Smooth muscle cell of bladder (primary cell): ENCODE measurements at places on chromosomes 1 and 21. TPM values are rescaled to one million over a fixed set of nuclear protein-coding genes. Genes with fewer than 3 reads are reported as not detected.

MYBPH gene
- total RNA-seq, result 0.09 and 0.14 TPM in 2 replicates

IL22RA1 gene
- total RNA-seq, result not detected in 2 replicates

RAP1GAP gene
- under 0.01 and 0.18 TPM in 2 replicates for total RNA-seq

FCN3 gene
- not detected in 2 replicates for total RNA-seq

IVL gene
- total RNA-seq, result not detected in 2 replicates

PEAR1 gene
- total RNA-seq, result 1.00 and 1.2 TPM in 2 replicates

ADGRB2 gene
- total RNA-seq, result 5.0 and 7.0 TPM in 2 replicates

POLR3GL gene
- total RNA-seq, result 15.9 and 18.9 TPM in 2 replicates

DYNLT5 gene
- total RNA-seq, result 0.71 and 0.74 TPM in 2 replicates

CYP4A22 gene
- total RNA-seq, result not detected in 2 replicates

PLCH2 gene
- total RNA-seq, result 0.09 and 0.14 TPM in 2 replicates

UBL4B gene
- total RNA-seq, result not detected in 2 replicates

CLCA4 gene
- not detected in 2 replicates for total RNA-seq

TEX38 gene
- not detected in 2 replicates for total RNA-seq

OXCT2 gene
- total RNA-seq, result 1.7 and 4.1 TPM in 2 replicates

TMEM51 gene
- 6.8 and 8.8 TPM in 2 replicates for total RNA-seq

HSD3B1 gene
- total RNA-seq, result not detected in 2 replicates

HES5 gene
- not detected in 2 replicates for total RNA-seq

PDPN gene
- total RNA-seq, result 102 and 144 TPM in 2 replicates

NRIP1 gene
- total RNA-seq, result 30.3 and 31.2 TPM in 2 replicates

ATP1B1 gene
- 5.0 and 8.3 TPM in 2 replicates for total RNA-seq

PLPPR4 gene
- 0.43 and 0.74 TPM in 2 replicates for total RNA-seq

RPE65 gene
- not detected in 2 replicates for total RNA-seq

ASTN1 gene
- under 0.01 TPM in 1 of 2 replicates, not detected in the other for total RNA-seq

VAMP3 gene
- 66.5 and 73.4 TPM in 2 replicates for total RNA-seq

FCMR gene
- total RNA-seq, result 0.09 and 0.57 TPM in 2 replicates

CRYAA gene
- total RNA-seq, result not detected in 2 replicates

RRP1B gene
- 14.2 and 20.0 TPM in 2 replicates for total RNA-seq

SDC3 gene
- 15.6 and 22.8 TPM in 2 replicates for total RNA-seq

VAV3 gene
- total RNA-seq, result under 0.01 TPM in 1 of 2 replicates, not detected in the other

KRTAP23-1 gene
- total RNA-seq, result not detected in 2 replicates

FMO4 gene
- total RNA-seq, result 1.7 and 2.5 TPM in 2 replicates
